ENCODE measurements at places on chromosomes 7 and 10.

- DNase-seq, result no peak
Measured at GRCh38 chr7:71509381-71509780, 377.4 kb downstream of the GALNT17 start.

DNA sequence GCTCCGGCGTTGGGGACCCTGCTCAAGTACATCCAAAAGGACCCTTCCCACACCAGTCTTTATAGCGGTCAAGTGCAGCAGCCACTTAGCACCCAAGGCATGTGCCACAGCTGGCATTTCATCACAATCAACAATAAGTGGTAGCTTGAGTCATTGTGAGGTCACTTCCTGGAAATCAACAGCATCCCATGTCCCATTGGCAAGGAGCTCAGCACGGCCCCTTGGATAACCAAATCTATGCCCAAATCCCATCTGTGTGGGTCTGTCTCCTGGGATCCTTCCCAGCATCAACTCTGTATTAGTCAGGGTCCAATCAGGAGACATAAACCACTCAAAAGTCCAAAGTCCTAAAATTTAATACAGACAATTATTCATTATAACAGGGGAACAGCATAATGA, 27.1 kb downstream of the MDH2 start:
- no peak for DNase-seq

DNA sequence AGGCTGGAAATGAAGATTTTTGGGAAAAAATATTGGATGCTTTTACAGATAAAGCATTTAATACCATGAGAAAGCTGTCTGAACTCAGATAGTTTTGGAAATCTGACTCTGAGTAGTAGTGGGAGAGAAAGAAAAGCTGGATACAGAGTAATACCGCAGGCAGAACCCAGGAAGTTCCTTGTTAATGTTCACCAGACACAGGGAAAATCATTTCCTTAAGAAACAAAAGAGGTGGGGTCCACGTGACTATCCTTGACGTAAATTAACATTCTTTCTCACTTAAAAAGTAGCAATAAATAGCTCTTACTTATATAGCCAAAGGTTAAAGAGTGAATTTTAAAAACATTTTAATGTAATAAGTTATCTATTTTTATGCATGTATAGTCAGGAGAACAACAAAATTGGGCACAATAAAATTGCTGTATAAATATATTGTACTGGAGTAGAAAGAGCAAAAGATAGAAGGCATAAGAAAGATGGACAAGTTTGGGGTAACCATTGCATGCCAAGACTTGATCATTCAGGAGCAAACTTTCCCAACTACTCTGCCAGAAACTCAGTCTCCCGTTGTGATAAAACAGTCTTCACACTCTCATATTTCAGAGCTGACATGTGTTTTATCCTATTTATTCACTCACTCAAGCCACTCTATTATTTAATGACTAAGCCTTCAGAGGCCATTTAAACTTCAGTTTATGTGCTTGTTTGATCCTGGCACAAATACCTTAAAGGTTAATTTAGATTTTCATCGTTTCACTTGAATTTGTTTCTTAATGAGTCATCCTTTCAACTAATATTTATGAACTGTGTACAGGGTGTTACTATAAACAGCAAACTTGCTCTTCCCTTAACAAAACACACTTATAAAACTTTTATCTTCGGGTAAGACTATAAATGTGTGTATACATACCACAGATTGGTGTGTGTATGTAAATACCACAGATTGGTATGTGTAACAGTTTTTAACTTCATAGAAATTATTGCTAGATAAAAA, 143.1 kb downstream of the GNAI1 start:
- peak; percentile 23 for DNase-seq

DNA sequence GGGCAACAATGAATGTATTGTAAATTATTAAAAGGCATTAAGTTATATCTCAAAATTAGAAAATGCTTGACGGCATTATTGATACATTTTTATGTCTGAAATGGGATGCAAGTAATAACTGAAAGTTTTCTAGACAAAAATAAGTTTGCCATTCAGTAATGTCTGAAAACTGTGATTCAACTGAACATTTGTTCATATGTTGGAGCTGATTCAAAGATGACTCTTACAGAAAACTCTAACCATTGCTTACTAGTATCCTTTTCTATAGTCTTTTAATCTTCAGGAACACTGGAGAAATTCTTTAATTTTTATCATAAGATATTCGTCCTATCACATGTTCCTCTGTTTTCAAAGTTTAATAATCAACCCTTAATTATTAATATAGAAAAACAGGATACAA, 71.1 kb upstream of the TFEC start:
- DNase-seq, result no peak

DNA sequence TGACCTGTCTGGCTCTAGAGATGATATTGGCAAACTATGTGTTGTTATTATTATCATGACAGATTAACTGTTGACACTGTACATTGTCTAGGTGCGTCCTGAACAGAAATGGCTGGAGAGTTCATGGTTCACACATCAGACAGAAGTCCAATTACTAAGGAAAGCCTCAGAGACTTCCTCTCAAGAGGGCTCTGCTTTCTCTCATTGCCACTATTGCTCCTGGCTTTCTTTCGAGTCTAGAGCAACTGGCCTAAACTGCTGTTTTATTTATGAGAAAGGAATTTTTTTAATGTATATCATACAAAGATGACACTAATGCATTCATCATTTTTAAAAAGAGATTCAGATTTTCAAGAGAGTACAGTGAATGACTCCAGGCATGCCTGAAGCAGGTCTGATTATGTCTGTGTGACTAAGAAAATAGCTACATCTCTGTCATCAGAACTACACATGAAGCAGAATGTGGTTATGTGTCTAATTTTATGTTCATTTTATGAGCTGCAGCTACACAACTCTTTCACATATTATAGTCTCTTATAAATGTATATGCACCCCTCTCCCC, 30.4 kb downstream of the NRCAM start:
- no peak for DNase-seq

GRCh38 chr10:1327759-1328158, 271.6 kb downstream of the WDR37 start:
- no peak for DNase-seq

GRCh38 chr7:127946847-127947246, 84.4 kb downstream of the LRRC4 start:
- DNase-seq, result no peak
